Stimulated activated CD4-positive, alpha-beta T cell treated with anti-CD3 and anti-CD28 coated beads, Interleukin-1b, Interleukin-23, amount 100 ng/mL, for 1 hour (primary cell): ENCODE measurements at places on chromosomes 4 and X.

- no peak for DNase-seq
These were observed 40.0 kb downstream of the TXK start for GRCh38 chr4:48093991-48094416.

- DNase-seq = no peak
These were observed 81.4 kb downstream of the FBXW7 start for GRCh38 chr4:152454398-152455011.

DNA sequence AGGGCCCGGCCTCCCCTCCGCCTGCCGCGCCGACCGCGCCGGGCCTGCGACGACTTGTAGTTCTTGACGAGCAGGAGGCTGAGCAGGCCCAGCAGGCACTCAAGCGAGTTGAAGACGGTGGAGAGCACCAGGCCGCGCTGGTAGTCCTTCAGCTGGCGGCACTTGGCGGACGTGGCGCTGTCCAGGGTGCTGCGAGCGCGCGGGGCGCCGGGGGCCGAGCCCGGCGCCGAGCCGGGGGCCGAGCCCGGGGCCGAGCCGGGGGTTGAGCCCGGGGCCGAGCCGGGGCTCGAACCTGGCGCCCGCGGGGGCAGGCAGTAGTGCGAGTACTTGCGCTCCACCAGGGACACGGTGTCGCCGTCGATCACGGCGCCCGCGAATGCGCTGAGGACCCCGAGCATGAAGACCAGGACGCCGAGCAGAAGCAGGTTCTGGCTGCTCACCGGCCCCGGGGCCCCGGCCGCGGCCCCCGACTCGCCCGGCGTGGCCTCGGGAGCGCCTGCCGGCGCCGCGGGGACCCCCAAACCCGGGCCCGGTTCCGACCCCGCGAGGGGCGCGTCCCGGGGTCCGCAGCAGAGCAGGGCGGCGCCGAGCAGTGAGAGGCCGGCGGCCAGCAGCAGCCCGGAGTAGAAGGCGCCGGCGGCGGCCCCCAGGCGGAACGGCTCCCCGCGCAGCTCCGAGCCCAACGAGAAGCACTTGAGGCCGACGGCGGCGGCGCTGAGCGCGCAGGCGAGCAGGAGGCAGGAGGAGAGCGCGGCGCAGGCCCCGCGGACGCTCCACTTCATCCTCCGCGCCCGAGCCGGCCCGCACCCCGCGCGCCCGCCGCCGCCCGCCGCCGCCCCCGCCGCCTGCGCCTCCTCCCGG lies 584 bp downstream of the TMEM271 start:
- DNase-seq = no peak

DNA sequence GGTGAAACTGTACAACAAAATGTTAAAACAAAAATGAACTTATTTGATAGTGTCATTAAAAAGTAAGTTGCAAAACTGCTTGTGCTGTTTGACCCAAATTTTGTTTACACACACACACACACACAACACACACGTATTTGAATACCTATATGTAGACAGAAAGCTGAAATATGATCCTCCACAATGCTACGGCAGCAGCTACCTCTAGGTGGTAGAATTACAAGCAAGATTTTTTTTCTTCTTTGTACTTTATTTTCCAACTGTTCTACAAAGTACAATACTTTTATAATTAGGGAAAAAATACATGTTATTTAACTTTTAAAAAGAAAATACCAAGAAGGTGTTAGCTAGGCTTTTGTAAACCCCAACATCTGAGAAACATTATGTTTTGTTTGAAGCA lies 1.2 kb downstream of the CYTL1 start:
- DNase-seq = no peak

DNA sequence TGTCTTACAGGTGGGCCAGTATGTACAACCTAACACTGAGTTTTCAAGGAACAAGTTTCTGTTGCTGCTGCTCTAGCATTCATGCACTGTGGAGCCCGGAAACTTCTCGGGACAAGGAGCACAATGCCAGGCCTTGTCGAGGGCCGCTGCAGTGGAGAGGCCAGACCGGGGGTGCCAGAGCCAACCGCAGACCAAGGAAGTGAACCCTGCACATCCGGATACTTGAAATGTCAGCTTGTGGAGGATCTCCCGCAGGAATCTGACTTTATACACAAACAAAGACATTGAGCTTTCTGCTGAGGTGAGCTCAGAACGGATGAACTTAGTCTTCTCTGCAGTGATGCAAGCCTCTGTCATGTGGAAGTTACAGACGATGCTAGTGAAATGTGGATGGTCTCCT lies 99.5 kb downstream of the ZNF827 start:
- no peak for DNase-seq

DNA sequence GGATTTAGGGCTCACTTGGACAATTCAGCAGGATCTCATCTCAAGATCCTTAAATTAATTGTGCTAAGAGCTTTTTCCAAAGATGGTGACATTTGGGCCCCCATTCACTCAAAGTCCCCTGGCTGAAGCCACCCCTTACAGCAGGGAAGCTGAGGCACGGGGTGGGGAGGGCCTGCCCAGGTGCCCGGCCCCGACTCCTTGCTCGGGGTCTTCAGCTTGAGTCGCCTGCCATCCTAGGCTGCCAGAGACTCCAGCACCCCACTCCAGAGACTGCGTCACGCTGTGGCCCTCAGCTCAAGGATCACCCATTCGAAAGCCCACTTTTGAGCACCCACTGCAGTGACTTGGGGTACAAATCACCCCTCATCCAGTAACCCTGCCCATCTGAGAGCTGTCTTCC lies 39.2 kb upstream of the GPR78 start:
- no peak for DNase-seq

- DNase-seq = no peak
These were observed 285.2 kb upstream of the GATB start for GRCh38 chr4:152045807-152046571.

DNA sequence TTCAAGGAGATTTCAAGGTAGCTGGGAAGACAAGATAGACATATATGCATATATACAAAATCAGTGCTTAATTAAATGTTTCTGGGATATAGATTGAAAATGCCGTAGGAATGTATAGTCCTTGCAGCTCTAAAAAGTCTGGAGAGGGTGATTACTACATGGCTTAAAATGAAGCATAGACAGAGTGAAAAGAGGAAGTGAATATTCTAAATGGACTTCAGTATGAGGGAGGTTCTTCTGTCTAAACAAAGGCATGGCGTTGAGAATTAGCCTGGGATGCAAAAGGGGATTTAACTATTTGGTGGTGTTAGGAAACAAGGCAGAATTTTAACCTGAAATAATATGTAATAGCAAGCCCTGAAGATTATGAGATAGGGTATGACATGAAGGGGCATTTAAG lies 141.5 kb upstream of the FRMPD4 start:
- DNase-seq = no peak

- no peak for DNase-seq
These were observed 287.4 kb downstream of the CHIC1 start for GRCh38 chrX:73850124-73851013.

DNA sequence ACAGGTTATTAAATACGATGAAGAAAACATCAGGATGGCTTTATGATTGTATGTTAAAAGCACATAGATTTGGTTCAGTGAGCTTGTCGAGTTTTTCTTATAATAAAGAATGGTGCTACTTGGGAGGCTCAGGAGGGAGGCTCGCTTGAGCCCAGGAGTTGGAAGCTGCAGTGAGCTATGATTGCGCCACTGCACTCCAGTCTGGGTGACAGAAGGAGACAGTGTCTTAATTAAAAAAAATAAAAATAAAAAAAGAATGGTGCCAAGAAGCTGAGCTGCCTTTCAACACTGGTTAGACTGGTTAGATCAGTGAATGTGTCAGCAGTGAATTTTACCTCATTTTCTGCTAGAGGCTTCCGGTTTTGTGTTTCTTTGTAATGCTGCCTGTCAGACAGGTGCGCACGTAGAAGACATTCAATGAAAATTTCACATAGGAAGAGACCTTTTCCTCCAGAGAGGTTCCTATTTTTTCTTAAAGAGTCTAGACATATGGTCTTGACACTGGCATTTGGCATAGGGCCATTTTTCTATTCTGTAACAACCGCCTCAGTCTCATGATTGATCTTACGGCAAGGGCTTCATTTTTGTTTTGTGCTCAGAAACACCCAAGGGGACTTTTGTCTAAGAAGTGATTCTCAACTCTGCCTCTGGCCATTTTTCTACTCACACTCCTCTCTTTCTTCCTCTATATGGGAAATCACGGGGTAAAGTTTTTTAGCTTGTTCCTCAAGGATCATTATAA lies 15.0 kb upstream of the ARSF start:
- no peak for DNase-seq

DNA sequence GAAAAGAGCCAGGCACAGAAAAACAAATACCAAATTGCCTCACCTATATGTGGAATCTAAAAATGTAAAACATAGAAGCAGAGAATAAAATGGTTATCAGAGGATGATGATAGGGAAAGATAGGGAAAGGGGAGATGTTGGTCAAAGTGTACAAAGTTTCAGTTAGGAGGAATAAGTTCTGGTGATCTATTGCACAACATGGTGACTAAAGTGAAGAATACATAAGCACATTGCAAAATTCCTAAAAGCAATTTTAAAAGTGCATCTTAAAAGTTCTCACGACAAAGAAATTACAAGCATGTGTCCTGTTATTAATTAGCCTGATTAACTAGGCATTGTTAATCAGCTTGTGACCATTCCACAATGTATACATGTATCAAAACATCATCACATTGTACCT lies 136.0 kb downstream of the GABRG1 start:
- DNase-seq = no peak

GRCh38 chr4:189374176-189374575 lies 566.5 kb upstream of the FRG1 start:
- no peak for DNase-seq

DNA sequence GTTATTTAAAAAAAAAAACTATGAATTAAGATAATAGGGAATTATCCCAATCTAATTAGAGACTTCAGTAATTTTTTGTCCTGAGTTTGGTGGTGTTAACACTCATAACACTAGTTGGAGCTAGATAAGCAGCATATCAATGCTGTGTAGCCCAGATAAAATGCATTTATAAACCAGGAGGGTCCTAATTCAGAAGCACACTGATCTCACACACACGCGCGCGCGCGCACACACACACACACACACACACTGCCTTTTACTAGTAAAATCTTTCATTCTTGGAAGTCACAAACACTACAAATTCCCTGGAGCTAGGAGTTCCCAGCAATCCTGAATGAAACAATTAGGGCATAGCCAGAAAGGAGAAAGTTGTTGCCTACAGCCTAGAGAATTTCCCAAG lies 3.2 kb downstream of the UNC5C start:
- no peak for DNase-seq

DNA sequence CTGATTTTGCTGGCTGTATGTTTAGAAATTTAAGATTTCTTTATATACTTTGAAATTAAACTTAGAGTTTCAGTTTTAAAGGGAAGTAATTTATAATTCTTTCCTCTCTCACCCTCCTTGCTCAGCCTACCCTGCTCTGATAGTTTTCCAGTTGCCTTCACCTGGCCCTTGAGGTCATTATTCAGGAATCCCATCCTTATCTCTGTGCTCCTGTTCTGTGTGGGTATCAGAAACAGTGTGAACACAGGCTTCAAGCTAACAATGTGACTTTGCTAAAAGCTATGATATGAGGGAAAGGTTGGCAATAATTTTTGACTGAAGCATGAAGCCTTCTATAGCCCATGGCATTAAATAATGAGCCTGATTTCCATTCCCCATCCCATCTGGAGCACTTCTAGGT lies 128.1 kb downstream of the MID1 start:
- no peak for DNase-seq

DNA sequence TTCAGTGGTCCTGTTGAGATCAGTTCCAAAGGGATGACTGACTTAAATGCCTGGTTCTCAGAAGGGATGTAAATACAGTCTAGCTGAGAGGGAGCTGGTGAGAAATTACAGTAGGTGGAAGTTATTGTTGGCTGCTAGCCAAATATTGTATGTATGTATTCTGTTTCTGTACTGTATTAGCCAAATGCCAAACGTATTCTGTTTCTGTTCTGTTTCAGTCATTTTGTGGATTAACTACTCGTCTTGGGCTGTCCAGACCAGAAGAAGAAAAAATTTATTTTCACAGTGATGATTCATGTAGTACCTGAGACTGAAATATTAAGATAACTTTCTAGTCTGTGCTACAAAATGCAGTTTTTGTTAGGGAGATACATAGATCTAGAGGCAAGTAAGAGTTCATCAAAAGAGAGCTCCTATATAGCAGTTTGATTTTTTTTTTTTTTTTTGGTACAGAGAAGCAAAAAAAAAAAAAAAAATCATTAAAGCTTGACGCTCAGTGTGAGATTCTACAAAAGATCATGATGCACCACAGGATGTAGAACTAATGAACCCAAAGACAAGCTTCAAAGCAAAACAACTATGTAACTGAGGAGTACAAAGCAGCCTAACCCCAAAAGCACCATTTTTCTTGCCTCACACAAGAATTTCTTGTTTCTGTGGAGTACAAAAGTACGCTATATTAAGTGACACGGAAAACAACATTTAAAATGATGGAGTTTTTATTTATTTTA lies 54.8 kb downstream of the CASP6 start:
- DNase-seq = no peak

- no peak for DNase-seq
These were observed 161.7 kb downstream of the FBXW7 start for GRCh38 chr4:152374153-152374552.

- DNase-seq = no peak
These were observed 120.9 kb downstream of the ARHGEF9 start for GRCh38 chrX:63664083-63664482.

- DNase-seq = no peak
These were observed 18.9 kb downstream of the LEF1 start for GRCh38 chr4:108149588-108150380.

DNA sequence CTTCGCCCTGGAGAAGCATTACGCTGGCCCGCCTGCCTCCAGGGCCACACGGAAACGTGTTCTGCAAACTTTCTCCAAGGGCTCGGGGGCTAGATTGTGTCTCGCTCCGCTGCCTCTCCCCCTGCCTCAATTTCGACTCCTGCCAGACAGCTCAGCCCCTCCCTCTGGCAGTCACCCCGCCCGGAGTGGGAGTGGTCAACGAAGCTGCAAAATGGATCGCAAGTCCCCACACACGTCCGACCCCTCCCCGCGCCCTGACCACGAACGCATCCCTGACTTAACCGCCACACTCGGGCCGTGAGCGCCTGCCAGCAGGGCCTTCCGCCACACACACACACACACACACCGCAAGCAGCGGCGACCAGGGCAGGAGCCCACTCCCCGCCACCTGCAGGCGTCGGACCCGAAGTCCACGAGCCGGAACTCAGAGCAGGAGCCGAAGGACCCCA lies 47.0 kb upstream of the NKAP start:
- DNase-seq = no peak

DNA sequence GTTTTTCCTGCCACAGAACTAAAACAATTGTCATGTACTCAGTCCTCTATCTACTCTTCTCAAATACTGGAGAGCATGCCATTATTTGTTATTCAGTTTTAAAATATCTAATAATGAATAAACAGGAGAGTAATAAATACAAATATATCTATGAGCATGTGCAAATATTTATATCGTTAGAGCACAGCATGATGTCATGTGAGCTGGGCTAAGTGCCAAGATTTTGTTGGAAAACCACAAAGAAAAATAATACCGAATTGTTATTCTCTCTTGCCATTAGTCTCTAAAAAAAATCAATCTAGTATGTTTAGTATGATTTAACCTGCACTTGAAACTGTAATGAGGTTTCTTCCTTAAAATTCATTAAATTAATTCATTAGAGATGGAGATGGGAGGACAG lies 97.3 kb downstream of the DDX60 start:
- DNase-seq = no peak
